ENCODE measurements at places on chromosomes 1 and 21. TPM values are rescaled to one million over a fixed set of nuclear protein-coding genes. Genes with fewer than 3 reads are reported as not detected.

GRCh38 chr1:174364996-174365736 lies 82.6 kb upstream of the GPR52 start:
- no peak for DNase-seq

DNA sequence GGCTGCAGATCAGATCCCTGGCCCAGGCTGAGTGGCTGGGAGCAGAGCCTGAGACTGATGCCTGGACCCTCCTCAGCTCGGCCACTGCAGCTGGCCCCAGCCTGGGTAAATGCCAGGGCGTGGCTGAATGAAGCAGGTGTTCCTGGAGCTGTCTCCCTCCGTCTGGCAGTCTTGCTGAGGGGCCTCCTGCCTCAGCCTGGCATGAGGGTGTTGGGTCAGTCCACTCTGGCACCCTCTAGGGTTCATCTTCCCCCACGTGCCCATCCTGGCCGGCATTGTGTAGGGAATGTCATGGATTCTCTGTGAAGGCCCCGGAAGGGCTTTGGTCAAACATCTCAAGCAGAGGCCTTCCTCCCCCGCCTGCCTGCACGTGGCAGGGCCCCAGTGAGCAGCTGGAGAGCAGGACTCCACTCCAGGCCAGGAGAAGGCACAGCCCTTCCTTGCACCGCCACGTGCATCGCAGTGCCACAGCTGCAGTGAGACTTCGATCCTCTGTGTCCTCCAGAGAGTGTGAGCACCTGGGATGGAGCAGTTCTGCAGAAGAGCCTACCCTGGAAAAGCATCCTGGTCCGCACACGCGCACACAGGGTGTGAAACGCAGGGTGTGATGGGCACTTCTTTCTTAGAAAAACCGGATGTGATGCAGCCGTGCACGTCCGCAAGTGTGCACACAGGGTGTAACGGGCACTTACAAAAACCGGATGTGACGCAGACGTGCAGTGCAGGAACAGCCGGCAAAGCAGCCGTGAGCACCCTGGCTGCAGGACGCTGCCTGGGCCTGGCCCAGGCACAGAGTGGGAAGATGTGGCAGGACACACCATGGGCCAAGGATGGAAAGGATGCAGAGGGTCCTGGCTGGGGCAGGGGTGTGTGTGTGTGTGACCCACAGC lies 4.6 kb upstream of the KRTAP10-4 start:
- no peak for DNase-seq

DNA sequence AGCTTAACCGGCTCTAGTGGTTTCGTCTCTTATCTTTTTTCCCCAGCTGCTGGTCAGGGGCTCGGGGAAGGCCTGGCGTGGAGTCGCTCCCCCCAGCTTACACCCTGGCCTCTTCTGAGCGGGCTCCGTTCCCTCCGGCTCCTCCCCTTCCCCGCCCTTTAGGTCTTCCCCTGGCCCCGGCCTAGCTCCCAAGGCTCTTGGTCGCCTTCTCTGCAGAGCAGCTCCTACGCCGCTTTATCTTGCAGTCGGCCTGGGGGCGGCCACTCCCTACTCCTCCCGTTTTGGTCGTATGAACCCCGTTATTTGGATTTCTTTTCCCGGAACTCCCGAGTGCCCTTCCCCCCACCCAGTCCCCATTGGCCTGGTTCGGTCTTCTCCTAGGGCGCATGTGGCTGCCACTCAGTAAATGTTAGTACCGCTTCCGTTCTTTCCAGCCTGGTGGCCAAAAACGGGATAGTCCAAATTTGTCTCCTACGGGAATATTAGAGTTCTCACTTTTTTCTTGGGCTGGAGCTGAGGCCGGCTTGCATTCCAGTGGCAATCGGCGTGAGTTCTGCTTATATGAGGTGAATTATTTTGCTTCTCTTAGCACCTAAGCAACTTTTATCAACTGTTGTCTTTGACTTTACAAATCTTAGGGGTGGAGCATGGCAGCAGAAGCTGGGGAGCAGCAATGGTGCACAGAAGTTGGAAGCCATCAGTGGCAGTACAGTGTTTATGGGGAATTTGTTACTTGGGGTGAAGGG lies 467 bp downstream of the THRAP3 start:
- peak; percentile 21 for DNase-seq

DNA sequence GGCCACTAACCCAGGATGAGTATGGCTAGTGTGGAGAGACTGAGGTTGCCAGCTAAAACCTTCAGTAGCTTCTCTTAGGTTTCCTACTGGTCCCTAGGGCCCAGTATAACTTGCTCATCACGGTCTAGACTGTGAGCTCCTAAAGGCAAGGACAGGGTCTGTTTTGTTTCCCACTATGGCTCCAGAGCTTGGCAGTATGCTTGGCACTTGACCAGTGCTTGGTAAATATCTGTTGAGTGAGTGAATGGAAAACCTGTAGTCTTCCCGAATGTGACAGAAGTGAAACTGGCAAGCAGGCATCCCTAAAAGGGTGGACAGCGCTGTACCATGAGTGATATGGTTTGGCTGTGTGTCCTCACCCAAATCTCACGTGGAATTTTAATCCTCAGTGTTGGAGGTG lies 13.1 kb upstream of the PARS2 start:
- no peak for DNase-seq

Gene MX2
- polyA plus RNA-seq, result 6.8 TPM

Gene GRHL3
- polyA plus RNA-seq, result 20.5 TPM

Gene IL22RA1
- 1.7 TPM for polyA plus RNA-seq

Measured in keratinocyte (primary cell).